ENCODE measurements at places on chromosomes 16 and 17. TPM values are rescaled to one million over a fixed set of nuclear protein-coding genes. Genes with fewer than 3 reads are reported as not detected.

DNA sequence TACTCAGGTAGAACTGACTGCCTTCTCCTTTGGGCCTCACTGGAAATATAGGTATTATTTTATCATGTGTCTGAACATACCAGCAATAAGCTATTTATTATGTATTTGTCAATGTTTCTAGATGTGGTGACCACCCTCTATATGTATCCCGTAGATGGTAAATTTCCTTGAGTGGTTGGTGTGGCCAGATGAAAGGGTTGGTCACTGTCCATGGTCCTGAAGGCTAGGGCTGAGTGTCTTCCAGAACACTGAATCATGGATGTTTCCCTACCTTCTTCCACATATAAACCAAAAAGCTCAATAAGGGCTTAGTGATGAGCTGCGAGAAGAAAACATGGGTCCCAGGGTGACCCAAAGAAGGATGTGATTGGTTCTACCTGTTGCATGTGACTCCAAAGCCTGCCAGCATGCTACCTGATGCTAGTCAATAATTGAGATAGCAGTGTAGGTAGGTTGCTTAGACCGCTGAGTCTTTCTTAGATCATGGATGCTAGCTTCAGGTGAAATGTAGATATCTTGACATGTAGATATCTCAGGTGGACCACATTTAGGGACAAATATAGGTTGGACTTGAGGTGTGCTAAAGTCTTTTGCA is 150.3 kb downstream of the ASIC2 start:
- H3K36me3 ChIP-seq: no peaks in the 10 kb centered on the region
- H3K4me3 ChIP-seq: no peak overlapping the region
- peak; percentile 36 for DNase-seq
- H3K4me1 ChIP-seq: no peaks in the 10 kb centered on the region
- no peak overlapping the region for H3K27ac ChIP-seq

DNA sequence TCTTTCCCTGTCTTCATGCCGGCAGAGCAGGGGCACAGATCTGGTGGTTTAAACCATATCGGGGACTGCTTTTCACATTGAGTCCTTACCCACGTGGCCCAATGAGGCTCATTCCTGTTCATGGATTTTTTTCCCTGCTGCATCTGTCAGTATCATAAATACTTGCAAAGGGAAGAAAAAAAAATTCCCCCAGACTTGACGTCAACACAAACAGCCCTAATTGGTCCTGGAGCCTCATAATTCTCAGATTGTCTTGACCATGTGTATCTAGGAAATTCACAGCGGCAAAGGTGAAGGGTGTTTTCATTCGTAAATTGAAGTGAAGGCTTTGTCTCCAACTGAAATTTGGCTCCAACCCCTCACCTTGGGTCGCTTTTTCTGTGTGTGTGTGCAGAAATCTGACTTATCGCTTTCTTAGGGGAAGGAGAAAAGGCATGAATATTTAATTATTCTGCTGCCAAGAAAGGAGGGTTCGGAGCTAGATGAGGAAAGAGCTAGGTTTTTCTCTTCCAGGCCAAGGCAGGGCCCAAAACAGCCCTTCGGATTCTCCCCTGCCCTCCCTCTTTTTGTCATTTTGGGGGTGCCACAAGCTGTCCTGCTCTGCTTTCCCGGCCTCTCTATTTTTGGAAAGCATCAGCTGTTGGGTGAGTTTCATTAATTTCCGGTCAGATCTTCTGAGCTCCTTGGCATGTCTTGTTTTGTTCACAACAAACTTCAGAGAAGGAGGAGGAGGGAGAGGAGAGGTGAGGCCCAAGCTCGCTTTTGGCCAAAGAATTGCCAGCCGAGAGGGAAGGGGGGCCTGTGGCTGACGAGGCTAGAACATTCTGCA is 17.8 kb upstream of the CIBAR2 start:
- no peaks in the 10 kb centered on the region for H3K27me3 ChIP-seq
- H3K27ac ChIP-seq: peak overlapping the region; percentile 68
- H3K4me1 ChIP-seq: peaks cover 14% of the 10 kb centered on the region
- no peaks in the 10 kb centered on the region for H3K36me3 ChIP-seq
- DNase-seq: no peak
- H3K4me3 ChIP-seq: no peak overlapping the region

DYNLRB2 gene
- total RNA-seq: 0.26 TPM

CCL17 gene
- not detected for total RNA-seq

GPR142 gene
- total RNA-seq: not detected

HOXB4 gene
- 8.9 TPM for total RNA-seq

CCL13 gene
- under 0.01 TPM for total RNA-seq

TP53TG3C gene
- not detected for total RNA-seq

USP36 gene
- 18.3 TPM for total RNA-seq
